IPS DF 19.7 (cell line): ENCODE measurements at places on chromosomes 16 and 17.

DNA sequence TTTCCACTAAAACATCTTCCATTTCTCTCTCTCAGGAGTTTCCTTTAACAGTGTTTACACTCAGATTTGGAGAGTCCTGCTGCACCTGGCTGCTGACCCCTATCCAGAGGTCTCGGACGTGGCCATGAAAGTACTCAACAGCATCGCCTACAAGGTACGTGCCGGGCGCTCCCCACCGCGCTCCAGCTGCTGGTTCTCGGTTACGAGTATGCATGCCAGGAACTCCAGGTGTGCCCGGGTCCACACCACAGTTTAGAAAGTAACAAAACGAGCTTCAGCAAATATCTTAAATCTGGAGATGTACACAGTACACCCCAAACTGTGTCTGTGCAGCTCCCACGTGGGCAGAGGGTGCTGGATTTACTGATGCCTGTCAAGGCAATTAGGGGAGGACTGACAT lies 82.9 kb upstream of the CHMP6 start:
- DNase-seq: no peak

DNA sequence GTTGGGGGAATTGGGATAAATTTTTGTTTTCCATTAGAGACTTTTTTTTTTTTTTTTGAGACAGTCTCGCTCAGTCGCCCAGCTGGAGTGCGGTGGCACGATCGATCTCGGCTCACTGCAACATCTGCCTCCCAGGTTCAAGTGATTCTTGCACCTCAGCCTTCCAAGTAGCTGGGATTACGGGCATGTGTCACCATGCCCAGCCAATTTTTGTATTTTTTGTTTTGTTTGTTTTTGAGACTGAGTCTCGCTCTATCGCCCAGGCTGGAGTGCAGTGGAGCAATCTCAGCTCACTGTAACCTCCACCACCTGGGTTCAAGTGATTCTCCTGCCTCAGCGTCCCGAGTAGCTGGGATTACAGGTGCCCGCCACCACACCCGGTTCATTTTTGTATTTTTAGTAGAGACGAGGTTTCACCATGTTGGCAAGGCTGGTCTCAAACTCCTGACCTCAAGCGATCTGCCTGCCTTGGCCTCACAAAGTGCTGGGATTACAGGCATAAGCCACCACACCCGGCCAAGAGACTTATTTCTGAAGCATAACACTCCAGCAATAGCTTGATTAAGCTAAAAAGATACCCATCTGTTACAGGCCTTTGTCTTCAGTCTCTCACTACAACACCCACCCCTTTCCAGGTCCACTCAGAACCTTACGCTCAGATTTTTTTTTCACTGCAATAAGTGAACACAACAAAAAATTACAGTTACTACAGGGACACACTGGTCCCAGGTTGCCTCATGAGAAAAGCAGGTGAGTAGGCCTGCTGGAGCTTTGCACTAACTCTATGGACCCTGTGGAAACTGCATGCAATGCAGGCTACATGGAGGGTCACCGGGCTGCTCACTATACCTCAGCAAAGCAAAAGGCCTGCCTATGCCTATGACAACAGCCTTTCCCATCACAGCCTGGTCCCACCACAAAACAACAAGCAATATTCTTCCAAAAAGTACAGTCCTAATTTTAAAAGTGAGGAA lies 34.6 kb downstream of the KANSL1 start:
- no peak for DNase-seq

DNA sequence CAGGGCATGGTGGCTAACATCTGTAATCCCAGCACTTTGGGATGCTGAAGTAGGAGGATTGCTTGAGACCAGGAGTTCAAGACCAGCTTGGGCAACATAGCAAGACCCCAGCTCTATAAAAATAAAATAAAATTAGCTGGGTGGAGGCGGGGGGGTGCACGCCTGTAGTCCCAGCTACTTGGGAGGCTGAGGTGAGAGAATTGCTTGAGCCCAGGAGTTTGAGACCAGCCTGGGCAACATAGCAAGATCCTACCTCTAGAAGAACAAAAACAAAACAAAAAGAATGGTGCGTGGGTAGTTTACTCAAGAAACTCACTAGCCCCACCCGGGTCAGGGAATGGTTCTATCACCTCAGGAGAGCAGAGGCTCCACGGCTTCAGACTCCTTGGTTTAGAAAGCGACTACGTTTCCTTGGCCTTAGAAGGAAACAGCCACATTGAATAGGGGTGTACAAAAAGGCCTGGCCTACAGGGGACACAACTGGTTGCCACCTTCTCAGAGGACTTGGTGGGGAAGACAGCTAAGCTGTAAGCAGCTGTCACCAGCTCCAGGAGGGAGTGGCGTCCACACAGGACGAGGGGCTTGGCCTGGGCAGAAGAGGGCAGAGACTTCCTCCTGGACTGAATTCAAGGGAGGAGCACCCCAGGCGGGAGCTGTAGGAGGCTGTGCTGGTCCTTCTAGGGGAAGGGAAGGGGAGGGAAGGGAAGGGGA lies 716 bp downstream of the TK1 start:
- no peak for DNase-seq

- DNase-seq: no peak
Observed at GRCh38 chr17:57506774-57507127, 238.3 kb downstream of the CCDC182 start.

GRCh38 chr17:78144736-78145641 lies 1.2 kb upstream of the C17orf99 start:
- DNase-seq: no peak

DNA sequence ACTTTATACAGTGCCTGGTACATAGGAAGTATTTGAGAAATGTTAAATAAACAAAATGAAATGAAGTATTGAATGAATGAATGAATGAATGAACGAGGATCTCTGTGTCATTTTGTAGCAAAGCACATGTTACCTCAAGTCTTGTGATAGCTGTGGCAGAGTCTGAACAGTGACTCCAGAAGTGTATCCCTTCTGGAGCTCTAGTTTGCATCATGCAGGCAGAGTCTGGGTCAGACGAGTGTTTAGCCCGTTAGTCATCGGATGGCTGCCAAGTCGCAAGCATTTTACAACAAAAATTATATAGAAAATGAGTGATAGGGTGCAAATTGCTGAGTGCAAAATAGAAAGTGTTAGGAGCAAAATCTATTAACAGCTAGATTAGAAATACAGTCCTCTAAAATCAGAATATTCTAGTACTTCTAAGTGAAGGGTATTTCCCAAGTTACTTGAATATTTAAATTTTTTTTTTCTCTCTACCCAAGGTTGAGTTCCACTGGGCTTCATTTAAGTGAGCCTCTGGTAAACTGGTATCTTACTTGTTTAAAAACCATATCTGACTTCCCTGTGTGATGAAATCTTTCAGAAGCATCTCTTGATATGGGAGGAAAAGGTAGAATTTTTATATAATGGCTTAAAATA lies 113.3 kb downstream of the FTO start:
- no peak for DNase-seq

DNA sequence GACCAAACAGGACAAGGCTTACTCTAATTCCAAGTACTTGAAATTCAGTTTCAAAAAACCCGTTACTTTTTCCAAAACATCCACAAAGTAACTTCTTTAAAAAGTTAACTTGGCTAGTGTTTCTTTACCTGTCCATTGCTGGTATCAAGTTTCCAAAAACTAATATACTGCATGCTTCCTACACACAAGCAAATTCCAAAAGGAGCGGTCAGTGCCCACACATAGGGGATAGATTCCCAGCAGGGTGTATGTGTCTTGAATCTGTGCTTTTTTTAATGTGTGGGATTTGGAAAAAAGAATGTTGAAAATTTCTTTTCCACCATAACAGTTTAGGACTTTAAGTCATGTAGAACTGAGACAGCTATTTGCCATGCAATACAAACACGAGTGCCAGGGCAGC lies 367.8 kb upstream of the SOX9 start:
- DNase-seq: no peak

GRCh38 chr17:66814570-66814969 lies 20.3 kb upstream of the CACNG5 start:
- DNase-seq: no peak

DNA sequence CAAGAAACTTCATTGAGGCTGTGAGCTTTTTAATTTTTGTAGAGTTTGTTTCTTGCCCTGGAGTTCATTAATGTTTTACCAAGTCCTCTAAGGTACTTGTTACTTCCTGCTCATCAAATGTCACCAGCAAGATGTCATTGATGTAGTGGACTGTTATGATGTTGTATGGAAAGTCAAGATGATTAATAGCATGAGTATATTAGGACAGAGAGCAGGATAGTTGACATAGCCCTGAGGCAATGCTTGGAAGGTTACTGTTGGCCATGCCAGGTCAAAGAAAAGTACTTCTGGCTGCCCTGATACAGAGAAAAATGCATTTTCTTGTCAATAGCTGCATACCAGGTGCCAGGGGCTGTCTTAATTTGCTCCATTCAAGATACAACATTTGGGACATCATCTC lies 6.7 kb downstream of the KRTAP1-5 start:
- DNase-seq: no peak

DNA sequence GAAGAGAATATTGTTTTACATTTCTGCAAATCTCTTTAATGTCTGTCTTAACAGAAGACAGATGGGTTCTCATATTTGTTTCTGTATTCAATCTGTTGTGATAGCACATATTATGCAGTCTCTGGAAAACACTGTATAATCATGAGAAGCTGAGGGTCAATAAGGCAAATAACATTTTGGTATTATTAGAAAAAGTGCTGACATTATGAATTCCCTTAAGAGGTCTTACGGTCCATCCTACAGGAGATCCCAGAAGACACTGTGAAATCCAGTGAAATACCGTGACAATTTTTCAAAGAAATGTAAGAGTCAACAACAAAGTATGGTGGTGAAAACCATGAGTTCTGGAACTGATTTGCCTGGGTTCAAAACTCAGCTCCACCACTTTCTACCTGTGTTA lies 42.3 kb downstream of the ABCA5 start:
- DNase-seq: no peak

DNA sequence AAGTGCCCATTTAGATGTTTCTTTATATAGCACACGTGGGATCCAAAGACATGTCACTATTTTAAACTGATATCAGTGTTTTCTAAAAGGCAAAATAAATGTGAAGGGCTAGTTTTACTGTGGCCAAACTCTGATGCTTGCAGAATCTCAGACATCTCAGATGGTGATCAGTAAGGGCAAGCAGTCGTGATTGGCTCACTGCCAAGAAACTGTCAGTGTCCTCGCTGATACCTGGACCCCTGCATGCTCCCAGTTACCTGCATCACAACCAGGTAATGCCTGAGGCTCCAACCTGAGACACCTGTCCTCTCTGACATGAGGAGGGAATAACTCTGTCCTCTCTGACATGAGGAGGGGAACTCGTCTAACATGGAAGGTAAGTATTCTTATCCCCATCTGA lies 114.0 kb downstream of the SPECC1 start:
- DNase-seq: no peak

DNA sequence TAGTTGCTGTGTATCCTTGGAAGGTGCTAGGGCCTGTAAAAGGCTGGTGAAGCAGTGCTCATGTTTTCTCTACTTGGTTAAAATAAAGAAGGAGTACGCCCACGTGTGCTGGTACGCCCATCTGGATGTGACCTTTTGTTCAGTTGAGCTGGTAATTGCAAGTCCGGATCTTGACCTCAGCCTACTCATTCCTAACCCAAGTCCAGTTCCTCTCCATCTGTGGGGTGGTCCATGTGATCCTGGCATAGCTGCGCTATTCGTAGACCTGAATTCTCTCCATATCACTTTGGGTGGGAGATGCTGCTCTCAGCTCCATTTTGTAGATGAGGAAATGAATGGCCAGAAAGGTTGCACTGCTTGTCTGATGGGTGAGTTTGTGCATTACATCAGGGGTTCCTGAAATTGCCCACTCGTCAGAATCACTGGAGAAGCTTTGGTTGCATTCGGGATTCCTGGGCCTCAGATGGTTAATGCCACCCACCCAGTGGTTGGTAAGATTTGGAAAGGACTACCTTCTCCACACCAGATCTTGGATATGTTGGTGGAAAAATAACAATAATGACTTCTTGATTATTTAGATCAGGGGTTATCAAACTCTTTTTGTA lies 328.8 kb downstream of the CPPED1 start:
- DNase-seq: no peak

GRCh38 chr17:44222112-44222869 lies 2.8 kb upstream of the UBTF start:
- no peak for DNase-seq

GRCh38 chr17:32443827-32444300 lies 446 bp upstream of the PSMD11 start:
- DNase-seq: no peak

- DNase-seq: no peak
Observed at GRCh38 chr16:12160249-12160648, 183.7 kb downstream of the SNX29 start.

DNA sequence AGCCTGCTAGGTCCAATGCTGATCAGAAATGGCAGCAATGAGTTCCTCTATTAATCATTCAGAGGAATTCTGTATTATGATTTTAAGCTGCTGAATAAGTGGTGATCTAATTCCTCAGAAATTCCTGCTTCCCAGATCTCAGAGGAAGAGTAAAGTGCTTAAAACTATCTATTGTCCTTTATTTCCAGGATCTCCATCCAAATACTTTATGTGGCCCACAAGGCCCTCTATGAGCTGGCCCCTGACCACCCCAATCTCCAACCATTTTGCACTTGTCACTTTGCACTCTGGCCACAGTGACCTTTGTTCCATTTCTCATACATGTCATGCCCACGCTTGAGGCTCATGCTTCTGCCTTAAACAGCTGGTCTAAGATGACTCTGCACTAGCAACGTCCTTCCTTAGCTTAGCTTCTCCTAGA lies 93.7 kb downstream of the CA10 start:
- DNase-seq: no peak

GRCh38 chr16:55176901-55177300 lies 147.1 kb upstream of the IRX6 start:
- DNase-seq: no peak

DNA sequence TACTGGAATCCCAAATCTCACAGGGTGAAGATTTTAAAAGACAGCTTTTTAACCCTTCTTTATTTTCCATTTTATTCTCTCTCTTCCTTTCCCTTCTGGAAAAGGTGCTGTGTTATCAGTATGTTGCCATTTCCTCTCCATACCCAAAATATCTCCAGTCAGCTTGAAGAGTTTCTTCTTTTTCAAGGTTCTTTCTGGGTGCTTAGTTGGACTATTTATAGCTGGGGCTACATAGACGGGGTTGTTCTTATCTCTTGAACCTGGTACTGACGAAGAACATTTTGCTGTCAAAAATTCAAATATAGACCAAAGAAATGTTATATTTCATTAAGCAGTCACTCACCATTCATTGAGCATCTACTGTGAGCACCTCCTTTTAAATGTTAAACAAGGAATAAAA lies 48.6 kb downstream of the IST1 start:
- DNase-seq: no peak

GRCh38 chr17:66392783-66393437 lies 90.5 kb downstream of the PRKCA start:
- DNase-seq: no peak

DNA sequence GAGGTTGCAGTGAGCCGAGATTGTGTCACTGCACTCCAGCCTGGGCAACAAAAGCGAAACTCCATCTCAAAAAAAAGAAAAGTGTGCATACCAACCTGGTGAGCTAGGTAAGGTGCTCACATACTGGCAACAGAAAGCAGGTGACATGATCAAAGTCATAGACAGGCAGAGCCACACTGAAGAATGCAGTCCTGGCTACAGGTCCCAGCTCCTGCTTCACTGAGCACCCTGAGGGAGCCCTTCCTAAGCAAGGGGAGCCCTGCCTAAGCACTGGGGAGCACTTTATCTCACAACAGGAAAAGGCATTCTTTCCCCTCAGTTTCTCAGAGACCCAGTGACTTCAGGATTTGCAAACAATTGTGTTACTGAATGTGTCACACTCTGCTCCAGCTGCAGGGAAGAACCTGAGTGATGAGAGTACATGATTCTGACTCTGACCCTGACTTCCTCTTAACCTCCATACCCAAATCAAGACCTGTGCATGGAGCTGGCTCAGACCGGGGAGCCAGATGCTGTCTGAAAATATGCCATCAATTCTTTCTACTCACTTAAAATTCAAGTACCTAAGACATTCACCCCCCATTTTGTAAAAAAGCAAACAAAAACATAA lies 40.5 kb downstream of the ANKRD11 start:
- DNase-seq: no peak
